Hippocampal formation (tissue), 2 donors: ENCODE measurements at places on chromosomes 2 and 18.
A peak's percentile ranks its signal among the peaks of the same experiment; 100 is the strongest.

DNA sequence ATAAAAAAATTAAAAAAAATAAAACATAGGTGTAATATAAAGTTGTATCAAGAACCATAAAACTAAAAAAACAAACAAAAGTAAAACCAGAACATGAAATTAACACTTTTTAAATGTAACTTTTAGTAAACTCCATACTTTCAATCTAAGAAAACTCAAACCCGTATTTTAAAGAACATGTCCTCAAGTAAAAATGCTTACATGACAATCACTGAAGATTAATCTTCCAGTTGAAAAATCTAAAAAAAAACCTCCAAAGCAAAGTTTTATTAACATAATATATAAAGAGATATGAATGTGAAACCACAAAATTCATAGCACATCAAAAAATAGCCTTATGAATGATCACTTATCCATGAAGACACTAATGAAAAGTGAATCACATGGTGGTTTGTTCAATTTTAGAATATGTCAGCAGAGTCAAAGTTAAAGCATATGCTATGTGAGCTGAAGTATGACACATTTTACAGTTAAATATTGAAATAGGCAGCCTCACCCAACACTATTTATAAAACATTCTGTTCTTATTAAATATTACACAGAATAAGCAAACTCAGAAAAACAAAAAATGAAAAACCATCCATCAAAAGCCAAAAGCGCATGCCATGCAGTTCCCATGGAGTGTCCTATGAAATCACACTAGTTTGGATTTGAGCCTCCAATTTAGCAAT is 23.1 kb upstream of the CHAC2 start:
- DNase-seq: no peak

GRCh38 chr2:146615778-146616177 is 1229.1 kb upstream of the ACVR2A start:
- DNase-seq: no peak

- DNase-seq: no peak
These were observed 137.9 kb downstream of the SPAG16 start for GRCh38 chr2:213422211-213422610.

GRCh38 chr18:7958897-7959146 is 391.7 kb downstream of the PTPRM start:
- no peak for DNase-seq

GRCh38 chr18:24277516-24278195 is 120.0 kb downstream of the OSBPL1A start:
- no peak for DNase-seq

DNA sequence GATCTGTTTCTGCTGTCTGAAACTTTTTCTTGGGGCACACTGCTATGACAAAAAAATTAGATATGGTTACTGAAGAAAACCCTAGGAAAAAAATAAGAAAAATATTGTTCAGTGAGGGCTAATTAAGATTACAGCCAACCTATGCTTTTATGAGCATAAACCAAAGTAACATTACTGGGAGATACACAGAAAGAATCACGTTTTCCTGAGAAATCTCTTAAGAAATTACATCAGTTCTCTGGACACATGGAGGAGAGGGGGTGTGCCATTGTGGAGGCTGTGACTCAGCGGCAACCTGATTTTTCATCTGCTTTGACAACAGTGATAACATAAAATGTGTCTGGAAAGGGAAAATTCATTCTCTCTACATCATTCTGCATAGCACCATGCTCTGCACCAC is 13.4 kb upstream of the NMI start:
- DNase-seq: no peak

DNA sequence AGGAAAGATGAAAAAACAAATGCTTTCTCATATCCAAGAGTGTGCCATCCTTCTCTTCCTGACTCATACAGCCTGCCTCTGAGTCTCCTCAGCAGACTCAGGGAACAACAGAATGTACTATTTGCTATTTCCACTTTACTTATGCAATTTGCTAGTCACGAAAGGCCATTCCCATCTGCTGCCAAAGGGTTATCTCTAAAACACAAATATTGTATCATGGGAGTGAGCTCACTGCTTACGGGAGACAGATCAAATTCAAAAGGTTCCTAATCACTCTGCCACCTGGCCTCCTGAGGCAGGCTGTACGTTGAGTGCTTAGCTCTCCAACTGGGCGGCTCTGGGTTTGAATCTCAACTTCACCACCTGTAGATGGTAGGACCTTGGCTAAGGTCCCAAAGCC is 92.0 kb downstream of the GAREM1 start:
- DNase-seq: no peak

DNA sequence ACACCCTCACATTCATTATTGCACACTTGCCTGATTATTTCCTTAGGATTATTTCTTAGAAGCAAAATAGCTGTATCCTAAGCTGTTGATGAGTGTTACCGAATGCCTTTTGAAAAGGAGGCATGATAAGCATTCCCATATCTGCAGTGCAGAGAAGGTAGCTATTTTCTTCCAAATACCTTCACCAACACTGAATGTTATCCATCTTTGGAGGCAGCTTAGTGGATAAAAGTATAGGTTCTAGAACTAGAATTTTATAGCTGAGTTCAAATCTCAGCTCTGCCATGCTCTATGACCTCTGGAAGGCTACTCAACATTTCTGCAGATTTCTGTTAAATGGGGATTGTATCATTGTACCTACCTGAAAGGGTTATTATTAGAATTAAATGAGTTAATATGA is 185.0 kb upstream of the CCDC150 start:
- no peak for DNase-seq

- DNase-seq: peak; percentile 68
These were observed 1060.6 kb upstream of the FANCL start for GRCh38 chr2:59301466-59302402.

GRCh38 chr18:62249478-62250097 is 62.5 kb downstream of the RELCH start:
- peak; percentile 28 for DNase-seq
